ENCODE measurements at places on chromosomes 5 and 9.
A peak's percentile ranks its signal among the peaks of the same experiment; 100 is the strongest.

GRCh38 chr9:22124263-22125011, 115.3 kb upstream of the CDKN2B start:
- DNase-seq, result no peak

DNA sequence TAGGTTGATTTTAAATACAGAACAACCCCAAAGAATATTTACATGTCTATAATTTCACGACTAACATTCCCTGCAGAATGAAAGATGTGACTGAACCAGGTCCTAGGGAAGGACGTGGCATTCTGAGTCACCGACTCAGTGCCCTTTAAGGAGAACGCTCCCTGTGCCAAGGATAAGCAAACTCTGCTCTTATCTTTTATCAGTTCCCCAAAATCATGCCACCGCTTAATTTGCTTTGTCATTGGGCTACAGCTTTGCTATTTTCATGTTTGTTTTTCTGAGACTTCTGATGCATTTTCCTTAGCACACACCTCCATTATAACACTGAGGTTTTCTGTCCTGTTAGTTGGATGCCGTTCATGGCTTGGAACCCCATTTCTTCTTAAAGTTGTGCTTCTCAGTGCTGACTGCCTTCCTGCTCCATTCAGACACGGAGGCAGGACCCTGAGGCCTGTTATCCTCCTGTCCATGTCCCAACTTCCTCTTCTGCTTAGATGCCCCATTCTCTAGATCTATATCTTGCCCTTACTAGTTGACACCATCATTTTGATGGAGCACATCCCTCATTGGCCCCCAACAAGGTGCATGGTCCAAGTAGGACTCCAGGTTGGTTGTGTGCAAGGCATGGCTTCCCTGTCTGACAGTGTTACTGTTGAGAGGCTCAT, 11.2 kb upstream of the SEMA4D start:
- DNase-seq, result no peak

GRCh38 chr5:112594941-112595340, 142.7 kb upstream of the APC start:
- DNase-seq, result no peak

GRCh38 chr5:71880536-71880935, 161.5 kb downstream of the CARTPT start:
- no peak for DNase-seq

DNA sequence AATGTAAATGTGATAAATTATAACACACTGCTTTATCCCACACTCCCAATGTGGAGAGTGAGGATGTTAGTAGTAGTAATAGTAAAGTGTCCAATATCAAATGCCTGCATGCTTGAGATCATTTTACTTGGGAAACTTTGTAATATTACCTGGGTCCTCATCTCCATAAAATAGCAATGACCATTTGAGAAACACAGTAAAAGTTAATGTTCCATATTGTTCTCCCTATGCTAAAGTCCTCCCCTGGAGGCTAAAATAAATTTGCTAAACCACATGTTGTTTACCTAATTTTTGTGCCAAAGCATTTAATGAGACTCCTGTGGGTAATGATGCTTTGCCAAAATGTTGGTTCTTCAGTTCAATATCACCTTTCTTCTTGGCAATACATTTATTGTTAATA, 291.2 kb downstream of the CDH10 start:
- no peak for DNase-seq

DNA sequence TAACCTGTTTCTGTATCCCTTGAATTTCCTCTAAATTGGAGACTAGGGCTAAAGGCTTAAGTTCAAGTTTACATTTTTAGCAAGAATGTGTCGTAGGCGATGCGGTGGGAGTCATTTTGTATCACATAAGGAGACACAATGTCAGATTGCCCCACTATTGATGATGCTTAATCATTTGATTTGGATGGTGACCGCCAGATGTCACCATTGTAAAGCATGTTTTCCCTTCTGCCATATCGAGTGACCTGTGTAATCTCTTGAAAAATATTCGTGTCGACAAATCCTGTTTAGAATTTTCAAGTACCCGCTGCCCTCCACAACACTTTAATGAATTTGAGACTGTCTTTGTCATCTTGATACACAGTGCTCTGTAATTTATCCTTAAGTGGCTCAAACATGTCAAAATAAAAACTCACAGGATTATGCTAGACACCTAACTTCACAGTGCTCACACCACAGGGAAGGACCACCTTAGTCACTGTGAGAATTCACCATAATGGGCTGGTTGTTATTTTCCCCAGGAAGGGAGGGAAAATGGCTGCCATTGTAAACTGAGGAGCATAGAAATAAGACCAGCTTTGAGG, 34.5 kb upstream of the SLC46A2 start:
- peak; percentile 6 for DNase-seq
